ENCODE measurements at places on chromosomes 2 and 18. TPM values are rescaled to one million over a fixed set of nuclear protein-coding genes. Genes with fewer than 3 reads are reported as not detected.

The AMER3 gene
- not detected for total RNA-seq

The CCDC68 gene
- total RNA-seq: 26.3 TPM

The FOXD4L1 gene
- not detected for total RNA-seq

- no peak for DNase-seq
Observed at GRCh38 chr18:45687621-45688020, 36.4 kb upstream of the SLC14A1 start.

GRCh38 chr2:204672772-204673171 is 127.5 kb downstream of the PARD3B start:
- no peak for DNase-seq

DNA sequence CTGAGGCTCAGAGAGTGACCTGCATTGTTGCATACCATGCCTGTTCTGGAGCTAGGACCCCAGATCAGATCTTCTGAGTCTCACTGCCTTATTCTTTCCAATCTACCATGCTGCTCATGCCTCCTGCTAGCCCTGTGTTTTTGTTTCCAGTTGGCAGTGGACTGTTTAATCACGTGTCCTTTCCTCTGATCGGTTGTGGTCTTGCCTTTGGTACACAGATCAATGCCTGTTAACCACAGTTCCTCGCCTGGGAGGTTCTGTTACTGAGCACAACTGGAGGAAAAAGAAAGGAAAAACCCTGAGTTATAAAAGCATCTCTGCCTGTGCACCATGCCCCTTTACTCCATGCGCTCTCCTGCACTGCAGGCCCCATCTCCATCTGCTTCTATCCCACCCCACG is 329.1 kb downstream of the SETBP1 start:
- DNase-seq: no peak
